Activated CD8-positive, alpha-beta memory T cell treated with anti-CD3 and anti-CD28 coated beads for 1 hour (primary cell): ENCODE measurements at places on chromosomes 4 and X.

GRCh38 chr4:44210750-44211149 is 237.9 kb downstream of the KCTD8 start:
- no peak for DNase-seq

- no peak for DNase-seq
Measured at GRCh38 chrX:139113708-139114107, 402.2 kb upstream of the FGF13 start.

DNA sequence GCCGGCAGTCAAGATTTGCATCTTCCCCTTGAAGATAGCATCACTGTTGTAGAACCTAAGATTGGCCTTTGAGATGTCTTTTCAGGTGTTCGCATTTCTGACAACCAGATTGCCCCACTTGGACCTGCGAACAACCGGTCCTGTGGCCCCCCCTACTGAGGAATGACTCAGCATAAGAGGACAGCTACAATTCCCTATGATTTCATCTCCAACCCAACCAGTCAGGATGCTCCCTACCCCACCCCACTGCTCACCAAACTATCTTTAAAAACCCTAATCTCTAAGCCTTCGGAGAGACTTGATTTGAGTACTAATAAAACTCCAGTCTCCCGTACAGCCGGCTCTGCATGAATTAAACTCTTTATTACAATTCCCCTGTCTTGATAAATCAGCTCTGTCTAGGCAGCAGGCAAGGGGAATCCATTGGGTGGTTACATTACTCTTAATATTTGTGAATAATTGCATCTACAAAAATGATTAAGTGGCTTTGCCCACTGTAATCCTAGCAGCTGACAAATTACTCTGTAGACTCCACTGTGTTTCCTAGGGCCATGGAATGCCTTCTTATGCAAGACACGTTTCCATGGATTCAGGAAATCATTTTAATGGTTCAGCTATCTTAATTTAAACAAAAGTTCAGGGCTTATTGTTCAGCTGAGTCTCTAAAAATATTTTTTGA is 95.4 kb downstream of the GPR143 start:
- DNase-seq, result no peak

DNA sequence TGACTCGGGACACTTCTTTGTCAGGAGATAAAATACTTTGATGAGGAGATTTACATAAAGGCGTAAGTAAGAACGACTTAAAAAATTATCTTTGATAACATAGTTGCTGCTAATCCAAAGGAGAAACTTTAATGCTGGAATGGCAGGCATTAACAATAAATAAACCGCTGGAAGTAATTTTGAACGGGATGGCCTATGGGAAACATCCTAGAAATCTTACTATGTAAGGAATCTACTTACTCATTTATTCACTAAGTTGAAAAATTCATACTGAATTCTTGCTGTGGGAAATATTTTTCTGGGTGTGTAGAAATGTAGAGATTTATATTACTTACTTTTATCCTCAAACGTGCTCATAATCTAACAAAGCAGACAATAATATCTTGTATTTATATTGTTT is 425.7 kb upstream of the ZFP42 start:
- no peak for DNase-seq

GRCh38 chrX:154967603-154968002 is 54.9 kb downstream of the F8 start:
- no peak for DNase-seq

GRCh38 chrX:16114611-16115010 is 8.8 kb upstream of the GRPR start:
- DNase-seq, result no peak

GRCh38 chrX:45200741-45201234 is at the start of gene DIPK2B:
DIPK2B (minus strand) TSS chrX:45200876; CDS start chrX:45200826, 50 bp downstream.
- DNase-seq, result no peak

DNA sequence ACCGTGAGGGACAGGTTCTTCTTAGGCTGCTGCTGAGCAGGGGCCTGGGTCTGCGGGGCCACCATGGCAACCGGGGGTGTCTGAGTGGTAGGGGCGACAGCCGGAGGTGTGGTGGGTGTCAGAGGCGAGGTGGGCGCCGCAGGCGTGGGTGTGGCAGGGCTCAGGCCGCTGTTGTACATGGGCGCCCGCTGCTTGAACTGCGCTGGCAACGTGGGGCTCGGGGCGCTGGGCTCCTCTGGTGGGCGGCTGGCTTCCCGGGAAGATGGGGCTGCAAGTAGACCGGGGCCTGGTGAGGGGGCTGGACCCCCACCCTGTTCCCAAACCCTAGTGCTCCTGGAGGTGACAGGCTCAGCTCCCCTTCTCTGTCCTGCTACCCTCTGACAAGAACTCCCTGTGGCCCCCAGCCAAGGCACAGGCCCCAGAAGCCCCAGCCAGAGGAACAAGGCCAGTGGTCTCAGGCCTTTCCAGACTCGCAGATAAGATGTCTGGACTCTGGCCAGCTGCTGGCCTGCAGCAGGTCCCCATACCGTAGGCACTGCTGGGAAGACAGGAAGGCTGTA is 24.8 kb downstream of the NELFA start:
- DNase-seq, result no peak

GRCh38 chrX:121254336-121254735 is 206.9 kb downstream of the GLUD2 start:
- DNase-seq, result no peak

GRCh38 chrX:111086591-111087006 is 9.4 kb upstream of the PAK3 start:
- no peak for DNase-seq

DNA sequence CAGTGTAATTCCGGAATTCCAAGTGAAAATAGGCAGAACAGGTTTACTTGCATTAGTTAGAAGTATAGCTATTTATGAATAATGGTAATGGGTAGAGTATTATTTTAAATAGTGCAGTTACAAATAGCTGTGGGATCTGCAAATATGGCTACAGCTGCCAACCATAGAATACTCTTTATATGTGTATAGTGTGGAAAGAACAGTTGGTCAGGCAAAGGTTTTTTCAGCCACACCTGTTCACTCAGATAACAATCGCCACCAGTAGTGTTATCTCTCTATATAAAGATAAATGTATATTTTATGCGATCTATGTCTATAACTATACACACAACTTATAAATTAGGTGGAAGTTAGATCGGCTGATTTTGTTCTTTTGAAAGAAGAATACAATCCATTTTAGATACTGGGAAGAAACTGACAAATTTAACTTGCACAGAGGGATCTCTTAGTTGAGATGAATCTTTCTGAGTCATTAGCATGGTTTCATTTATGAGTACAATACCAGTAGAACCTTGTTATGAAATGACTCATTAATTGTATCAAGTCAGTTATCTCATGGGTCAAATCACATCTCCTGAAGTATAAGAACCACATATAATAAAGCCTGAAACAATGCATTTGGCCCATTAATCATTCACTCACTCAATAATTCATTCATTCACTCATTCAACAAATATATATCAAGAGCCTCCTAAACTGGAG is 100.9 kb upstream of the NR3C2 start:
- DNase-seq, result no peak

DNA sequence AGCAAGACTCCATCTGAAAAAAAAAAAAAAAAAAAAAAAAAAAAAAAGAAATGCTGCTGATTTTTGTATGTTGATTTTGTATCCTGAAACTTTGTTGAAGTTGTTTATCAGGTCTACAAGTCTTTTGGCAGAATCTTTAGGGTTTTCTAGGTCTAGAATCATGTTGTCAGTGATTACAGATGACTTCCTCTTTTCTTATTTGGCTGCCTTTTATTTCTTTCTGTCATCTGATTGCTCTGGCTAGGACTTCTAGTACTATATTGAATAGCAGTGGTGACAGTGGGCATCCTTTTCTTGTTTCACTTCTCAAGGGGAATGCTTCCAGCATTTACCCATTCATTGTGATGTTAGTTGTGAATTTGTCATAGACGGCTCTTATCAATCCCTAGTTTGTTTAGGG is 334.4 kb downstream of the SPRY1 start:
- DNase-seq, result no peak

GRCh38 chrX:15087747-15088146 is 182.1 kb downstream of the ASB9 start:
- DNase-seq, result no peak

GRCh38 chrX:27321632-27322031 is 141.5 kb downstream of the PPP4R3C start:
- no peak for DNase-seq

DNA sequence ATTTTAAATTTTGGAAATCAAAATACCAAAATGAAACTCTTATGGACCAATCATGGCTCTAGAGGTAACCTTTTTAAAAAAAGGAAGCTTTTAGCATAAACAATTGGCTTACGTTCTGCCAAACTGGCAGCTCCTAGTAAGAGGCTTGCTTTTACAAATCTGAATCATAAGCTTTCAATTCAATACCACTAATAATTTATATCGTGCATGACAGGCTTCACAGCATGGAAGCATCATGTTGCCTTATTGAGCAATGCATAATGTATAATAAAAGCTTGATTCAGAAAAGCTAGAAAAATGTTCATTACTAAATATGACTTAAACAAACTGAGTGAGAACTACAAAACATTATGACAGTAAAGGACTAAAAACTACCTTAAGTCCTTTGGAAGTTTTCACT is 280.9 kb downstream of the IQCM start:
- DNase-seq, result no peak

DNA sequence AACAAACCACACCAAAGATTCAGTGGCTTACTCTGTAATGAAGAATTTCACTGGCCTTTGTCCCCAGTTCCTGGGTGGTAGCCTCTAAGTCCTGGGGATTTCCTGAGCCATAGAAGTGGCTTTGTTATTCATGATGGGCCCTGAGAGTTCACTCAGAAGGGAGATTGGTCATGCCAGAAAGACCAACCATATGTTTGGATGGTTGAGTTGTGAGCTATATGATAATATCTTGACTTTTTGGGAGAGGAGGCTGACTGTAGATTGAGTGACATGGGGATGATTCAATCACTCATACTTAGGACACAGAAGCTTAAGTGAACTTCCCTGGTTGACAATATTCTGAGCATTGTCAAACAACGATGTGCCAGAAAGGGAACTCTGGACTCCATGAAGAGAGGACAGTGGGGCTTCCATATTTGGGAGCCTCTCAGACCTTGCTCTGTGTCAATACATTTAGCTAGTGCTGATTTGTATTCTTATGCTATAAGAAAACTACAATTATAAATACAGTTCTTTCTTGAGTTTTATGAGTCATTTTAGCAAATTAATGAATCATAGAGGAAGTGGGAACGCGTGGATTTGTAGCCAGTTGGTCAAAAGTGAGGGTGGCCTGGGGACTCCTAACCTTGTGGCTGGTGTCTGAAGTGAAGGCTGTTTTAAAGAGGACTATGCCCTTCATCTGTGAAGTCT is 392.0 kb downstream of the GBA3 start:
- DNase-seq, result no peak

DNA sequence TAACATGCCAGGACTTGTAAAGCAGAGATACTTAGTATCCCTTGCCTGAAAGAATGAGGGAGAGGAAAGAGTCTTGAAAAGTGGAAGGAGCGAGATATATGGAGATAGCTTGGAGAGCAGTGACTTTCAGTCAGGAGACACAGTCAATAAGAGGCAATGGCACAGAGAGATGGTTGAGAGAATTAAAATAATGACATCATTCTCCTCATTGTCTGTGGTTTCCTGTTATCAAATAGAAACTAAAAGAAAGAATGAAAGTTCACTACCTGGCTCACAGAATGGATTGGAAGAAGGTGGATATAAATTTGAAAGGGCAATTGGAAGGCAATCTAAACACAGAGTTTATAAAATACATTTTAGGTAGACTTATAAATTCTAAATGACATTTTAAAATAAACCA is 760.2 kb upstream of the AADAT start:
- DNase-seq, result no peak

DNA sequence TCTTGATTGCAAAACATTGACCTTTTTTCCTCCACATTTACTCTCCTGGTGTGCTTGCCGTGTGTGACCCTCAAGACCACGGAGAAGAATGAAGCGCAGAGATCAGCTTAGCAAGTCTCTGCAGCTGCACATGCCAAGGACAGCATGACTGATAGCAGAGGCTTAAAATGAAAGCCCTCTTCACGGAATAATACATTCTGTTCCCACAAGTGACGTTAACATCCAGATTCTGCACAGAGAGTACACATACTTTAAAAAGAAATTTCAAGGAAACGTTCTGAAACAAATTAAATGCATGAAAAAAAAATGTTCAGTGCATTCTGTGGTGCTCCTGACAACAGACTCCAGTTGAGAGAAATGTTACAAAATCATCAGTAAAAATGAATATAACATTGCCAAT is 60.9 kb downstream of the SLC7A11 start:
- DNase-seq, result no peak

GRCh38 chrX:115650916-115651315 is 89.9 kb downstream of the PLS3 start:
- no peak for DNase-seq

DNA sequence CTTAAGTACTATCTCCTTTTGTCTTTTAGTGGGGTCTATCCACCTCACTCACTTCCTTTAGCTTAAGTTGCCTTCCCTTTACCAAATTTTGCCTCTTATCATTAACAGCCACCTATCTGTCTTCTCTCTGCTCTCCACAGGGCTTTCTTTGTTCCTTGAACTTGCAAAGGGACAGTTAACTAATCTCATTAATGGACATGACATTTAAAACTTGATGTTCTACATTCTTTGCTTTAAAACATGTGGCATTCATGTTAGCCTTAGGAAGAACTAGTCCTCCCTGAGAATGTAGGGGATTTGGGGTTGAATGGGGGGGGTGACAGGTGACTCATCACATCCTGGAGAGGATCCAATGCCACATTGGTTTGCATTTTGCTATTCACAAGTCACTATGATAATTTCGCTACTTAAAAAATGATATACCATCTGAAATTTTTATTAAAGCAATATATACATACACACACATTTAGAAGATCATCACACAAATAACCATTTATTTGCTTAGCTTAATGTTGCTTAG is 41.0 kb upstream of the DMD start:
- no peak for DNase-seq

DNA sequence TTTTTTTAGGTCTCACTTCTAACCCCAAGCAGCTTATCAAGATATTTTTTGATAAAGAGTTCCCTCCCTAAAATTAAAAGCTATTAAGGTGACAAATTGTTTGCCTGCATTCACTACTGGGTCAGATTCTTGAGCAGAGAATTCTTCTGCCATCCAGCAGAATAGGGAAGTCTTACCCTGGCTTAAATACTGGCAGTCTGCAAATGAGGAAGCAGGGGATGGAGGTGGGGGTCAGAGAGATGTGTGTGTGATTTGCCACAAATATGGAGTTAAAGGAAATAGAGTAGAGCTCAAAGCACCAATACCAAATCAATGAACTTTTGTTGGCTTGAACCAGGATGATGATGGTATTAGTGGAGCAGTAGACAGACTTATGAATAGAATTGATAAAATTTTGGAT is 122.2 kb downstream of the ANXA5 start:
- no peak for DNase-seq
